Adrenal gland (tissue), 19 donors: ENCODE measurements at places on chromosomes 12 and 14. TPM values are rescaled to one million over a fixed set of nuclear protein-coding genes. Genes with fewer than 3 reads are reported as not detected.

GRCh38 chr14:88613552-88614010 lies 50.7 kb downstream of the ZC3H14 start:
- no peaks in the 10 kb centered on the region for H3K36me3 ChIP-seq
- no peaks in the 10 kb centered on the region for H3K27me3 ChIP-seq
- H3K4me3 ChIP-seq, result no peak overlapping the region
- no peak overlapping the region for H3K27ac ChIP-seq
- H3K4me1 ChIP-seq, result peaks cover 20% of the 10 kb centered on the region
- no peak for DNase-seq

DNA sequence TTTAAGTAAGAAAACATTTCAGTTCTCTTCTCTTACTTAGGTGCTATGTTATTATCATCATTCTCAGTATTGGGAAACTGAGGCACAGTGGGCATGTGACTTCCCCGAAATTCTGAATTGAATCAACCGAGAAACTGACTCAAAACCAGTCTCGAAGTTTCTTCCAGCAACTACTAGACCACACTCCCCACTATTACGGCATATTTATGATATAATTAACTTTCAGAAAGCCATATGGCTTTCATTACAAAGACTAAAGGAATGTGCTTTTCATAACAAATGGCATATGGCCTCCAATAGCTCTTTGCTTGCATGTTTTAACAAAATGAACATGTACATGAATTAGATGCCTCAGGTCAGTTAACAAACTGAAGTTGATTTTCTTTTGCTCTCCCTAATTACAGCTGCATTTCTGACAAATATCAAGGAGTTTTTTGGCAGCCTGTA lies 182.9 kb upstream of the SLC38A2 start:
- no peaks in the 10 kb centered on the region for H3K27me3 ChIP-seq
- H3K4me1 ChIP-seq, result peaks cover 25% of the 10 kb centered on the region
- no peak overlapping the region for H3K4me3 ChIP-seq

GRCh38 chr12:46900734-46901463 lies 75.1 kb upstream of the SLC38A4 start:
- no peaks in the 10 kb centered on the region for H3K27me3 ChIP-seq
- no peaks in the 10 kb centered on the region for H3K36me3 ChIP-seq
- DNase-seq, result no peak
- no peaks in the 10 kb centered on the region for H3K4me1 ChIP-seq
- no peak overlapping the region for H3K4me3 ChIP-seq

GALNT9 gene
- total RNA-seq, result not detected

RBP5 gene
- 10.8 TPM for total RNA-seq

AQP6 gene
- total RNA-seq, result not detected
